ENCODE measurements at places on chromosomes 6 and 20. TPM values are rescaled to one million over a fixed set of nuclear protein-coding genes. Genes with fewer than 3 reads are reported as not detected.

DNA sequence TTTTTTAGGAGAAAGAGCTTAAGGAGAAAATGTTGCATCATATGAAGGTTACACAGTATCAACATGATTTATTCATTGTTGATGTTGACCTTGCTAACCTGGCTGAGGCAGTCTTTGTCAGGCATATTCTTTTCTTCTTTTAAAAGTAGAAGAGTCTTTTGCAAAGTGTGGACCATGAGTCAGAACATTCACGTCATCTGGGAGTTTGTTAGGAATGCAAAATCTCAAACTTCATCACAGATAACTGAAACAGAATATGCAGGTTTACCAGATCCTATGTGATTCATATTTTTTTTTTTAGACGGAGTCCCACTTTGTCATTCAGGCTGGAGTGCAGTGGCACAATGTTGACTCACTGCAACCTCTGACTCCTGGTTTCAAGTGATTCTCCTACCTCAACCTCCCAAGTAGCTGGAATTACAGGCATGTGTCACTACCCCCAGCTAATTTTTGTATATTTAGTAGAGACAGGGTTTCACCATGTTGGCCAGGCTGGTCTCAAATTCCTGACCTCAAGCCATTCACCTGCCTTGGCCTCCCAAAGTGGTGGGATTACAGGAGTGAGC, 530.4 kb upstream of the BTBD3 start:
- no peak for DNase-seq

FABP7 gene
- not detected for total RNA-seq

- DNase-seq, result no peak
Measured at GRCh38 chr6:53014744-53015143, 19.7 kb upstream of the GSTA4 start.

DNA sequence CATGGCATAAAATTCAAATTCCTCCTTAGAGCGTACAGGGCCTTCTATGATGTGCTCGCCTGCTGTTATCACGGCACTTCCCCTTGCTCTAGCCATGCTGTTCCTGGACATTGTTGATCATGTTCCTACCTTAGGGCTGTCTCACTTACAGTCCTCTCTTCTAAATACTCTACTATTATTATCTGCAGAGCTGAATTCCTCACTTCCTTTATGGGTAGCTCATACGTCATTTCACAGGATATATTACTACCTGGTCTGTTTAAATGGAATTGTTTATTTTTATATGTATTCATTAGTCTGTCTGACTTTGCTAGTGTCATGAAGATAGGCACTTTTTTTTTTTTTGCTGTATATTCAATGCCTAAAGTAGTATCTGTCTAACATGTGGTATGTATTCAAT, 94.7 kb upstream of the FLRT3 start:
- DNase-seq, result no peak

PRKN gene
- 8.1 TPM for total RNA-seq

DDX43 gene
- 1.6 TPM for total RNA-seq

GRCh38 chr20:420166-420620, 12.1 kb downstream of the RBCK1 start:
- no peak for DNase-seq

HLA-DQA1 gene
- total RNA-seq, result 9.9 TPM

DNA sequence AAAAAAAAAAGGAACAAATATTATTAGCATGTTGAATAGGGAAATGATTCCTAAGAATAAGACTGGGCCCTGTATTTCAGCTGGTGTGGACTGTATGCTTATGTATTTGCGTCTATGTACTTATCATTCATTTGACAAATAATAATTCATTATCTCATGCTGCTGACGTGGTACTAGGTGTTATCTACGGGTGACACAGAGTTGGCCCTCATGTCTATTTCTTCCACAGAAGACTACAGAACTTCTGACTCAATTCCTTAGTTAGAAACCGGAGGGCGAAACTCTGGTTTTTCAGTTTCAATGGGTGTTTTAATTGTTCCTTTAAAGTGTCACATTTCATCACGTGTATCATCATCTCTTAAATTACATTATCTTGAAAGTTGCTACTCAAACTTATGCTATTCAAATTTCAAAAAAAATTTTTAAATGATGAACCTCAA, 305.9 kb downstream of the CLIC5 start:
- DNase-seq, result no peak

DNA sequence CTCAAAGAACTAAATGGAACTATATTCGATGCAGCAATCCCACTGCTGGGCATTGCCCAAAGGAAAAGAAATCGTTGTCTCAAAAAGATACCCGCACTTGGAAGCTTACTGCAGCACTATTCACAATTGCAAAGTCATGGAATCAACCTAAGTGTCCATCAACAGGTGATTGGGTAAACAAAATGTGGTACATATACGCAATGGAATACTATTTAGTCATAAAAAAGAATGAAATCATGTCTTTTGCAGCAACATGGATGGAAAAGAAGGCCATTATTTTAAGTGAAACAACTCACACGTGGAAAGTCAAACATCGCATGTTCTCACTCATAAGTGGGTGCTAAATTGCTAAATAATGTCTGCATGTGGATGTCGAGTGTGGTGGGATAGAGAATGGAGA, 70.9 kb upstream of the MPC1 start:
- DNase-seq, result no peak

DNA sequence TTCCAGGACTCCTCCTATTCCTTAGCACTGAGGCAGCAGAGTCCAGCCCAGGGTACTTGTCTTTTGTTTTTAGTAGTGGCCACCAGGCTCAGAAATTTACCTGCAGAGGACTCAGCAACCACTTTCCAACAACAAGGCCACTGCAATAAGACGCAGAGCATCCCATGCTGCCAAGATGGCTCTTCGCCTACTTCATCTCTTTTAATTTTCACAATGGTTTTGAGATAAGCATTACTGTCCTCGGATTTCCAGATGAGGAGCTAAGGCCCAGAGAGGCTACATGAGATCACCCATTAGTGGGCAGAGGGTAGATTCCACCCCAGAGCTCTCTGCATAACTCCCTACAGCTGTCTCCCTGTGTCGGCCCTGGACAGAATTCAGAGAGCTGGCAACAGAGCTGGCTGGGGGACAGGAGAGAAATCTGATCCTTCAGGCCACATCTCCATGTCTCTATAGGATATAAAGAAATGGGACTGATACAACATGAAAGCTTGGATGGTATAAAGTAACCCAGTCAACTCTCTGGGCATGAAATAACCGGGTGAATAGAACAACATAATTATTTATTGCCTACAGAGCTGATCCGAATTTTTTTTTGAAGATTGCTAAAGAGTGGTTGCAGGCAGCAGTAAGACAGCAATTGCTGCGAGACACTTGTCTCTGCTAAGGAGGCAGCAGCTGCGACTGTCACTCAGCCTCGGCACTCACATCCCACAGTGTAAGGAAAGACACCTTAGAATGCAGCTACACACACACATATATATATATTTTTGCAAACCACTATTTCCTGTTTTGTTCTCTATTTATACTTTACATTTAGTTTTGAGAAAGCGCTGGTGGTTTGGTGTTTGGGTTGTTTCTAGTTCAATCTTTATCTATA, 37.2 kb downstream of the SCML4 start:
- no peak for DNase-seq

ECT2L gene
- total RNA-seq, result not detected

GRCh38 chr6:12586721-12587480, 129.7 kb upstream of the PHACTR1 start:
- no peak for DNase-seq

DNA sequence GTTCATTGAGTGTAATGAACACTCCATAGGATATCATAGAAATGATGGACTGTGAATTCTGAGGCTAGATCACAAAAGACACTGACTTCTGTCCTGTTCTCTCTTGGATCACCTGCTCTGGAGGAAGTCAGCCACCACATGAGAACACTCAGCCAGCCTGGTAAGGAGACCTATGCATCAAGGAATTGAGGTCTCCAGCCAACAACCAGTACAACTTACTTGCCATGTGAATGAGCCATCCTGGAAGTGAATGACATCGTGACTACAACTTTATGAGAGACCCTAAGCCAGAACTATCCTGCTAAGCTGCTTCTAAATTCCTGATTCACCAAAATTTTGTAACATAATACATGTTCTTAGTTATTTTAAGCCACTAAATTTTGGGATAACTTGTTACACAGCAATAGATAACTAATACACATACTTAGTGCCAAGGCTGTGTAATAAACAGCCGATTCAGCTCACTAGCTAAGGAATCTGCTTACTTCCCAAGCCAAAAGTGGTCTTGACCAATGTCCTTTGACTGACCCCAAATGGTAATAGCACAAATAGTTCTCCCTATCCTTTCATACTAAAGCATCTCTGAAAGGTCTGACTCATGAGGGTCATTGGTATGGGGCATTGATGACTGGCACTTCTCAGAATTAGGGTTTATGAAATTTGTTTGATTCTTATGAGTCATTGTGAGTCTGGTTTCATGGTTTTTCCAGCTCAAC, 6.9 kb upstream of the CTNNBL1 start:
- DNase-seq, result no peak

DNA sequence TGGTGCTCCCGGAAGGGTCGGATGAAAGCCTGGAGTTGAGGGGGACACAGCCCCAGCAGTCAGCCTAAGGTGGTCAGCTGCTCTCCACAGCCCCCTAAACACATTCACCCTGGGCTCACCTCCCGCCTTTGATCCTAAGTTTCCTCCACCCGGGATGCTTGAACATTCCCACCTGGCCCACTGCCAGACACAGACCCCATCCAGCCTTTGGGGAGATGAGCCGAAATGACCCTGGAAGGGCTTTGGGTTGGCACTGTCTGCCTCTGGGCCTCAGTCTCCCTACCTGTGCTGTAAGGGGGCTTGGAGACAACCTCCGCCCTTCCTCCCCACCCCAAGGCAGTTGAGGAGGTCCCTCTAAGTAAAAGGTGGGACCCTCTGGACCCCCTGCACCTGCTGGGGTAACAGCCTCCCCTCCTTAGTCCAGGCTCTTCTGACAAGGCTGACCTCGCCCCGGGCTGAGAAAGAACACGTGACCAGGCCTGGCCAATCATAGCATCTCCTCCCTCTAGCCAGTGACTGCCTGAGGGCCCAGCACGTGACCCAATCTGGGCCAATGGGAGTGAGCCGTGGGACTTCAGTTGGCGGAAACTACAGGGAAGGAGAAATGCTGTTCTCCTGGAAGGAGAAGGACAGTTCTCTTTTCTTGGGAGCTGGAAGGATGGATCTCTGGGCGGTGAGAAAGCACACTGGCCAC, 16.9 kb upstream of the UBE2V1 start:
- DNase-seq, result no peak

CLDN20 gene
- total RNA-seq, result not detected

DNA sequence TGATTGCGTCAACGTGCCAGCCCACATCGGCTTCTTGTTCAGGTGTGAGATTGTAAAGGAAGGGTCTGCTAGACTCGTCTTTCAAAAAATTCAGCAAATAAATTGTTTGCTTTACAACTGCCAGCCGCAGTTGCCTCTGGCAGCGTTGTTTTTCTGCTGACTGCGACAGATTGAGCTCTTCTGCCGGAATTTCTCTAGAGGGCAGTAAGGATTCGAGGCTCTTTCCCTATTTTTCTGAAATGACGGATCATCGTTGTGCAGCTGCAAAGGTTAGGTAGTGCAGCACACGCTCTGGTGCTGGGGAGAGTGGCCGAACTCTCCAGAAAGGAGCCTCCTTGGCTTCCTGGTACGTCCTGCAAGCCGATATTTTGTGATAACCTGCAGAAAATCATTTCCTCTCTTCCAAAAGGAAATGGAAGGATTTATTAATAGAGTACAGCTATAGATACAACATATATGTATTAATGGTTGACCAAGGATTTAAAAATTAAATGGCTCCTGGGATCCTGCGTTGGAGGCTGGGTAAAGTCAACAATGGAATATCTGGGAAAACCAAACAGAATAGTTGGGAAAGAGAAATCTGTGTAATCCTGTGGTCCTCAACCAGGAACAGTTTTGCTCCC, 121.9 kb upstream of the ZFP64 start:
- no peak for DNase-seq

SNAP91 gene
- total RNA-seq, result 0.29 TPM

DNA sequence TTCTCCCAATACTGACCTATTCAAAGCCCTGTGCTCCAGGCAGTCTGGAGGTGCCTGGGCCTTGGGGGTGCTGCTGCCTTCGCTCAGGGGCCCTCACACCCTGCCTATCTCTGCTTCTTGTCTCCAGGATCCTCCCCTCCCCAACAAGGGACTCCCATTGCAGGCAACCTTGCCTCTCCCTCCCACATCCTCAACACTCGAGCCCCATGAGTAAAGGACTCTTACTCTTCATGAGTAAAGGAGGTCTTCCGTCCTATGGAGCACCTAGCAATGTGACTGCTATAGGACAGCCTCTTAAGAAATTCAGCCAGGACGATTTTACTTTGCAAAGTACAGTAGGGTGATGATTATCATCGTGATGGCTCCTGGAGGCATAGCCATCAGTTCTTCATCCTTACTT, 24.5 kb downstream of the PLEKHG1 start:
- DNase-seq, result no peak

- no peak for DNase-seq
Measured at GRCh38 chr6:82693094-82693493, 329.5 kb downstream of the TPBG start.

- no peak for DNase-seq
Measured at GRCh38 chr6:84411060-84411629, 183.7 kb upstream of the CEP162 start.

DNA sequence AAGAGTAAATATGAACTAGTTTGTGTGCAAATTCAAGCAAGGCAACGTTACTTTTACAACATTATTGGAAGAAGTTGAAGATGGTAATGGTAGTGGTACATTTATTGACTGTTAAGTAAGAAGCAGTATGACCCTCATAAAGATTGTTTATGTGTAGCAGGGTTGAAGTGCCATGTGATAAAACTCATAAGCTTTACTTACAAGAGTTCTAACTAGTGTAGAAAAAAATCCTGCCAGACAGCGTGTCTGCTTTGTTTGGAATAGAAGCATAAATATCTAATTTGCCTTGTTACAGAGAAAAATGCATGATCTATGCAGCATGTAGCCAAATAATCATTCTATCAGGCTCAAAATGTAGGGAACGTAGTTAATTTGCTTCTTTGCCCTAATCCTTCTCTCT, 450.8 kb upstream of the SOX4 start:
- no peak for DNase-seq

DEFB126 gene
- not detected for total RNA-seq

AFDN gene
- 231 TPM for total RNA-seq

- DNase-seq, result no peak
Measured at GRCh38 chr20:59955131-59955796, 3.0 kb upstream of the CDH26 start.

Measured in mucosa of descending colon (tissue), 3 donors.